Activated B cell treated with CpG ODN at 0.5 μM for 24 hours (primary cell): ENCODE measurements at places on chromosomes 12 and 14. TPM values are rescaled to one million over a fixed set of nuclear protein-coding genes. Genes with fewer than 3 reads are reported as not detected.

DNA sequence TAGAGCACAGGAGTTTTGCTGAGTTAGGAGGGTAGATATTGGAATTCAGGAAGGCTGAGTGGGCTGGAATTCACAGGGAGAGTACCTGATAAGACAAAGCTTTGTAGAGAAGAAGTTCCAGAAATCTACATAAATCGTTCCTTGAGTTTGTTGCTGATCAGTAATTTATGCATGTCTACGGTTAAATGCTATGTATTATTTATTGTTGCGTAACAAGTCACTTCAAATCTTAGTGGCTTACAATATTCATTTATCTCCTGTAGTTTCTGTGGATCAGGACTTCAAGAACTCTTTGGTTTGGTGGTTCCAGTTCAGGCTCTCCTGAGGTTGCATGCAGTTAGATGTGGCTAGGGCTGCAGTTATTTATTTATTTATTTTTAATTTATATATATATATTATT, 7.8 kb downstream of the PUS7L start:
- DNase-seq: no peak

- DNase-seq: no peak
These were observed 26.9 kb downstream of the CMKLR1 start for GRCh38 chr12:108312073-108312659.

DNA sequence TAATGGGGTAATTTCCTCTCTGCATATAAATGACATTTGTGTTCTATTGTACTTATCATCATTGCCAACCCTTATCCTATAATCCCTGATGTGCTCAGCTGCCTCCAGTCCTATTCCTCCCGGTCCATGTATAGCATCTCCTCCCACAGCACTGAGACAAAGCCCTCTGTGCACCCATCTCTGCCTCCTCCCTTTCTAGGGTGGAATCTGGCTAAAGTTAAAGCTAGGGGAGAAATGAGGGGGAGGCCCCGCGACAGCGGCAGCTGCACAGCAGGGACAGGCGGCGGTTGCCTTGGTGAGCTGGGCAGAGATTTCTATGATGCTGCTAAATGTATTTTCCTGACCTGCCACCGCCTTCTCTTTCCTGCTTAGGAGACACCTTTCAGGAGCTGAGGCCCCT, 12.8 kb upstream of the ZDHHC22 start:
- no peak for DNase-seq

DNA sequence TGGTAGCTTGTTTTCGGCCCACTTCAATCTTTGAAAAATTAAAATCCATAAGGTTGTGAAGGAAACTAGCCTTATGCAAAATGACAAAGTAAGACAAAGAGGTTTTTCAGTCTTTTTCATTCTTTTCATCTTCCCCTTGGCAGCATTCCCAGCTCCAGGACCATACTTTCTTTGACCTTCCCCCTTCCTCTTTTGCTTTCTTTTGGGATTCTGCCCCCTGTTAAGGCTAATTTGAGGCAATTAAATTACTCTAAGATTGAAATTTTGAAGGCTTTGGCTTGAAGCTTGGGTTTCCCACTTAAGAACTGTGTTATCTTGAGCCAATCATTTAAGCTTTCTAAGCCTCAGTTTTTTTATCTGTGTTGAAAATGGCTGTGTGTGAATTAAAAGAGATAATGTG, 124.9 kb downstream of the DACT1 start:
- no peak for DNase-seq

GRCh38 chr14:74083161-74083560, 1.1 kb downstream of the ALDH6A1 start:
- no peak for DNase-seq

GRCh38 chr14:25518364-25518763, 468.4 kb upstream of the STXBP6 start:
- no peak for DNase-seq

DNA sequence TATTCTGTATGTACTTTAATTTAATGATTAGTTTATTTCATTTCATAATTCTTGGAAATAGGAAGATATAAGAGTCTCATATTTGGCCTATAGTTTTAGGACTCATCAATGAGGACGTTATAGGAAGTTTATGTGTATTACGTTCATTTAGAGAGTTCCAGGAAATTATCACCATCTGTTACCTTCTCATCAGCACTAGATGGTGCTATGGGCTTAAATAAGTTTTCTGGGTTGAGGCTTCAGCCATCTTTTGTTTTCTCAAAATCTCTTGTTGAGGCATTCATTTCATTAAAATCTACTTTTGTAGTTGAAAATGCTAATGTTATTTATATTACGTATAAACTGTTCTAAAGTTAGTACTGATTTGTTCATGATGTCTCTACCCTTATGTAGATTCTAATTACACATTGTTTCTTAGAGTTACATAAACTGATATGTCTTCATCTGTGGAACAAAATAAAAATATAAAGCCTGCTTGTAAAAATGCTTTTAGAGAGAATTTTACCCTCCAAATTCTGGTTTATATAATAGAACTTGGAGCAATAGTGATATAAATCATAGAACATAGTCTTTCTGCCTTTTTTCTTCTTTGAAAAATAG, 89.2 kb downstream of the CFAP54 start:
- no peak for DNase-seq

GRCh38 chr12:1881936-1882335, 36.5 kb downstream of the CACNA2D4 start:
- DNase-seq: no peak

DNA sequence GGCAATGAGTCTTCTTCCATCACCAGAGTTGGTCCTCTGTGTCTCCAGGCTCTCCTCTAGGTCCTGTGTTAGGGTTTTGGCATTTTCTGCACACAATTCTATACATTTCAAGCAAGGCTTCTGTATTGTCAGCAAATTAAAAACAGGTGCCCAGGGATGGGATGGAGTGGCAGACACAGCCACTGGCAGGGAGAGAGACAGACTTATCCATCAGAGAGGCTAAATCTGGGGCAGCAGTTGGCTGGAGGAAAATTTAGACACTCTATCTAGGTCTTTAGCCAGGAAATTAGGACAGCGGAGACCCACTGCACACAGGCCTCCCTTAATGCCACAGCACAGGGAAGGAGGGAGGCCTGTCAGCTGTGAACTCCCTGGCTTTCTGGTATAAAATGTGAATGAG, 20.2 kb downstream of the PLEKHD1 start:
- DNase-seq: no peak

GRCh38 chr12:48078901-48079300, 27.0 kb downstream of the SENP1 start:
- DNase-seq: no peak

- no peak for DNase-seq
These were observed 16.1 kb downstream of the MON2 start for GRCh38 chr12:62482769-62483168.

DNA sequence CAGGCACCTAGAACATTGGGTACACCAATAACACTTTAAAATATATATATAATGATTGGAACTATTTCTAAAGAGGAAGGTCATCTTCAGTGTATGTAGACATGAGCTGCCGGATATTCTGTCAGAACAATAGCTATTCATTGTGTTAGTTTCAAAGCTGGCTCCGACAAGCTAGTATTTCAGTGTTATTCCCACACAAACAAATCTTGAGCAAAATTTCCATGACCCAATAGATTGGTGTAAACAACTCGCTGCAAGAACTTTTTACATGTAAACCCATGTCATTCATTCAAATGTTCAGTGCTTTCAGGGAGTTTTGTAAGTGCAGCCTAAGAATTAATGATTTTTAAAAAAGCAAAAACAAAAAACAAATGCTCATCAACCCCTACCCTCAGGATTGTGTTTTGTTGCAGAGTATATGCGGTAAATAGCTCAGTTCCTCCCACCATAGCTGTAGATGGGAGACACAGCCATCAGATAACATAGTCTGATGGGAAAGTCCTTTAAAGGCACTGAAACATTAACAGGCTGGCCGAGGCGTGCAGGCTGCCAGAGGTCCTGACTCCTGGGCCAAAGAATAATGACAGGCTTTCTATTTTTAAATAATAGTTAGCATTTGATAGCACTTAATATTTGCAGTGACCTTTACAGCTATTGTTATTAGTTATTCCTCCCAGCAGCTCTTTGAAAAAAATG, 150.3 kb upstream of the ARHGAP5 start:
- DNase-seq: no peak

CCDC91 gene
- 43.6 and 46.3 TPM in 2 replicates for total RNA-seq

GPR137C gene
- total RNA-seq: 0.05 and 0.16 TPM in 2 replicates

CELA1 gene
- total RNA-seq: not detected in 2 replicates

PTCSC3 gene
- total RNA-seq: not detected in 2 replicates

KITLG gene
- total RNA-seq: not detected in 2 replicates

MYF6 gene
- not detected in 2 replicates for total RNA-seq

PRH2 gene
- not detected in 2 replicates for total RNA-seq

OR6C65 gene
- not detected in 2 replicates for total RNA-seq

BCL11B gene
- total RNA-seq: 0.10 and 0.13 TPM in 2 replicates
